ENCODE measurements at places on chromosomes 3 and 15.

DNA sequence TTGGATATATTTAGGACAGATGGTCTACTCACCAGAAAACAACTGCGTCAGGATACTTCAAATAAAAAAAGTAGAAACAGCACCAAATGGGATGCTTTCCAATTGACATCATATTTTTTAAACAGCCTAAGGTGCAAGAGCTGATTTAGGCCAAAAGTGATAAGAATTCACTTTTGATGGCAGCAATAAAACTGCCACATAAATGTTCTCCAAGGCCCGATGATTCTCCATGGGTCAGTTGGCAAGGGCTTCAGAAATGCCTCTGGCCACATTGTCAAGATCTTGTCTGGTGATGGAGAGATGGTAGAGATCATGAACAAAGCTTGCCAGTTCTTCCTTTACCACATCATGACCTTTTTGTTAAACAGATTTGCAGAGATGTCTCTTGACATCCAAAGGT is 38.9 kb downstream of the LDHAL6B start:
- no peak for DNase-seq

- no peak for DNase-seq
Observed at GRCh38 chr3:127525373-127525772, 65.2 kb downstream of the TPRA1 start.

DNA sequence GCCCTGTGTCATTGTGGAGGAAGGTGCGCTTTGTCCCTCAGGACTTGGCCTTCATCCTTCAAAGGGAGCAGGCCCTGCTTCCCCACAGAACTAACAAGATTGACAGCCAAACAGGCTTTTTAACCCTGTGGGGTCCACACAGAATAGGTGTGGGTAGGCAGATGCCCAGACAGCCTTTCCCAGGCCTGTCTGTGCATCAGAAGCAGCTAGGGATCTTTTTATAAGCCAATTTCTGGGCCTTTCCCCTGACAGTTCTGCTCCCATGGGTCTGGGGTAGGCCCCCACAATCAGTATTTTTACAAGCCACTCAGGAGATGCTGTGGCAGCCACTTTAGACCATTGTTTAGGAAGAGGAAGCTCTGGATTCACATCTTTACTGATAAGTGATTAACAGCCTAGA is 69.2 kb downstream of the MRPL46 start:
- no peak for DNase-seq

- no peak for DNase-seq
Observed at GRCh38 chr3:152825566-152825965, 9.4 kb upstream of the P2RY1 start.

GRCh38 chr3:15585111-15585845 is 16.1 kb downstream of the HACL1 start:
- no peak for DNase-seq

DNA sequence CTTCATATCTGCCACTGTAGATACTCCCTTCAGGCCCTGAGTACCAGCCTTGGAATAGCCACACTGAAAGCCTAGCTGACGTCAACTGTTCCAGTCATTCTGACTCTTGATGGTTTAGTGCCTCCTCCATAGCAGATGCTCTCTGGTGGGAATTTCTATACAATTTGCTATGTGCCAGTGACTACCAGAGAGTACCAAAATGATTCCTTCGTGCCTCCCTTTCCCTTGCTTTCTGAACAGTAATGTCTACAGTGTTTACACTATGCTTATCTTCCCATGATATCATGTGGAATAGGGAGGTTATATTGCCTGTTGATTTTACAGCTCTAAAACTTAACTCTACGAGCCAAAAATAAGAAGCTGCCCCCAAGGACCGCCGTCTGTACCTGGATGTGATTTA is 109.7 kb upstream of the GMNC start:
- DNase-seq, result no peak

- no peak for DNase-seq
Observed at GRCh38 chr15:67761343-67761742, 64.0 kb upstream of the SKOR1 start.

DNA sequence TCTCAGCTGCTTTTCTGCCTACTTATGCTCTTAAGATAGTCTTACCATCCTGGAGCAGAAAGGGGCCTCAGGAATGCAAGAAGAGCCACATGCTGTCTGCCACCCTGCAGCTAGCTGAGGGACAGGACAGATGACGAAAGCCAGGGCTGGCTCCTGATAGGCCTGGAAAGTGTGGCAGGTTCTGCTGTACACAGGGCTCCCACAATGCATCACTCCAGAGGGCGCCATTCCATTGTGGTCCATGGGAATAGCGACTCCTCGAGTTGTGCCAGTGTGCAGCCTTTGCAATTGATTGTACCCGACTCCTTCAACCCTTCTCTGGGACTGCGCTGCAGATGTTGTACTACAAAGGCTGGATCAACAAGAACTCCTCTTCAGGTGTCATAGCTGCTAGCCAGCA is 11.2 kb downstream of the ACAN start:
- no peak for DNase-seq

GRCh38 chr3:60330107-60330506 is 921.1 kb downstream of the FHIT start:
- no peak for DNase-seq

- DNase-seq, result no peak
Observed at GRCh38 chr15:25877681-25878080, 14.6 kb upstream of the ATP10A start.

- DNase-seq, result no peak
Observed at GRCh38 chr3:101512396-101512645, 691 bp downstream of the SENP7 start.

GRCh38 chr3:49333916-49334633 is 5.8 kb downstream of the USP4 start:
- no peak for DNase-seq

DNA sequence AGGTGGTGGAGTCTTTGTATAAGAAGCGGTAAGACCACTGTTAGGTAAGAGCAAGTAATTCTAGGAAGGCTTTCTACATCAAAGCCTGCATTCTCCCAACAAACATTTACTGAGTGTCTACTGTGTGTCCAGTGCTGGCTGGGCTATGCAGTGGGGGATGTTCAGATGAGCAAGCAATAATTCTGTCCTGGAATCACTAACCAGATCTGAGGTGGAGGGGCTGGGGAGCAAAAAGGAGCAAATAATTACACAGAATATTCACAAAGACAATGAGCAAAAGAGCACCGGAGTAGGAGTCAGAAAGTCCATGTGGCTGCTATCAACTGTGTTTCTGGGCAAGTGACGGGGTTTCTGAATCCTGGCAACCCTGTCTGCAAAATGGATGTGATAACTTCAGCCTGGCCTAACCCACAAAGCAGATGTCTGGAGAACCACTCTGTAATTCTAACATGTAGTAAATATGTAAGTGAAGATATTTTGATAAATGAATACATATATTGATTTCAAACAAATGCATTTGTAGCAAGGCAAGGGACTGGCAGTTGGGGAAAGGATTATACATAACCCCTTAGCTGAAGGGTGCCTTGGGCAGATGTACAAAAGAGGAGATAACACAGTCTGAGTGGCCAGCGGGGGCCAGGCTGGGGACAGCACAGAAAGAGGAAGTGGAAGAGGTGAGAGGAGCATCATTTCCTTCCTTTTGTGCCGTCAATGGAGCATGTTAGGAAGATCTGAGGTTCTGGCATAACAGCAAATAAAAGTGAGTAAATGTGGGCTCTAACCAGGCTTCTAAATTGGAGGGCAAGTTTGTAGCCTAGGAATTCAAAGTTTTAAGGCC is 28.8 kb downstream of the CYP8B1 start:
- no peak for DNase-seq
